ENCODE measurements at places on chromosomes 5 and 9.

GRCh38 chr9:136748666-136749611 lies 614 bp upstream of the LCN6 start:
- DNase-seq, result no peak

DNA sequence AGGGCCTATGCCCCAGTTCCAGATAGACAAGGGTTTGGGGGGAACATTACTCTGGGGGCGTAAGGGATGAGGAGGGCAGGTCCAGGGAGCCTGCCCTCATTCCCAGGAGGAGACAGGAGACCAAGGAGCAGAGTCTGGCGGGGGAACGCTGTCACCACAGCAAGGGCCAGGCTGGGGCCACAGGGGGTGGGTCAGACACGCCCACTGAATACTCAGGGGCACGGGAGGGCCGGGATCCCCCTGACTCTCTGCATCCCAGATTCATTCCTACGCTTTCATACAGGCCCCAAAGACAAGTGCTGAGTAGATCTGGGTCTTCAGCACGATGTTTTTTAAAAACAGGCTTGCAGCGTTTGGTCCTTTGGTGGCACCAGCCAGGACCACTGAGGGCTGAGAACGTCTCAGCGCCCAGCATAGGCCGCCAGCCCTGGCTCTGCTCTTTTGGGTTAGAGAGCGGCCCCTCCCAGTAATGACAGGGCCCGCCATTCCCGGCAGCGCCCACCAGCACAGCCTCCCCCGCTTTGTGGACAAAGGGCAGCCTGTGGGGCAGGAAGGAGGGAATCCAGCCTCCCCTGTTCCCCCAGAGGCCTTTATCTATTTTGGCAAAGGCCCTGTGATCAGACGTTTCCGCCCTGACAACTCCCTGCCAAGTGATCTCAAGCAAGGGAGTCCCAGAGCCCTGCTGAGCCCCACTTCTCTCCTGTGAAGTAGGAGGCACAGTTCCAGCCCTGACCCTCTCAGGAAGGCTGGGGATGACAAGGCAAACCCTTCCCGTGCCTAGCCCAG lies 24.9 kb downstream of the NEK6 start:
- no peak for DNase-seq

DNA sequence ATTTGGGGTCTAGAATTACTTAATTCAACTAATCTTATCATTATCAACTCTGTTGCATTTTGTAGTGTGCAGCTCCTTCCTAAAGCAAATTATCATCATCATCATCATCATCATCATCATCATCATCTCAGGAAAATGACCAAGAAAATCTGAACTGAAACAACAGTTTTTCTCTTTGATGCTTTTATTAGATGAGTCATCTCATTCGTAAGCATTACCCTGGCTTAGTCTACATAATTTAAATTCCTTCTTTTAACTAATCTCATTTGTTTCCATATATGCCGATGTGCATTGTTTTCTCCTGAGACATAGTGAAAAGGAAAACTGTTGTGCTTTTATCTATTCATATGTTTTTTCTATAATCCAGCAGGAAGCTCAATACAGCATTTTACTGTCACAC lies 173.0 kb upstream of the PDE4D start:
- DNase-seq, result no peak

DNA sequence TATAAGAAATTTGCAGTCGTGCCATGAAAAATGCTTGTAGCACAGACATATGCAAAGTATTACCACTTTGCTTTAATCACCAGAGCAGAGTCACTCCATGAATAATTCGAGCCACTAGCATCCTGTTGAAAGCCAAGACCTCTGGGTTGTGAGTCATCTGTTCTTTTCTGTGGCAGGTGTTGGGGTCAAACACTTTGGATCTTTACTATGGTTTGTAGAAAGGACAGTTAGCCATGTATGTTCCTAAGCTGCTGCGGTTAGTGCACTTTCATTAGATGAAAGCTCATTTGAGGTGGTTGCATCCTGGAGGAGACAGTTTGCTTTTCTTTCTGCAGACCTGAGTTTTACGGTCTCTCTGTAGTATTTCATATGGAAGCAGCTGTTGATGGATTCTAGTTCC lies 223.7 kb downstream of the DMRT2 start:
- DNase-seq, result no peak

DNA sequence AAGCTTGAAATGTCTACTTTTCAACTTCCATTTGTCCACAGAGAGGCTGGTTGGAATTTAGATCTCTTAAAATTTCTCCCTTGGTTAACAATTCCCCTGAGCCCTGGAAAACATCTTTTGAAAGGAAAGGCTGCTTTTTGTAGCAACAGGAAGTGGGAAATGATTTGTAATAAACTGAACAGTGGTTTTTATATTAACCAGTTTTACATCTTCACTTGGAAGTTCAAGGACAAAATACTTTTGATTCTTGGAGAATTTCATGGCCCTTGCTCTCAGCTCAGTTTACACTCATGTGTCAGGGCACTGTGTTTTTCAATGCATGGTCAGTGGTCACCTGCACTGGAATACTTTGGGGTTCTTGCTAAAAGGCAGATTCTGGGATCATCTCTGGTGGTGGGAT lies 9.9 kb downstream of the MLANA start:
- no peak for DNase-seq

All from CD4-positive, alpha-beta T cell treated with Interleukin-15 for 4 hours (primary cell).